ENCODE measurements at places on chromosomes 12 and 14.

GRCh38 chr12:6047249-6048237 lies 76.9 kb downstream of the VWF start:
- peak; percentile 29 for DNase-seq

- no peak for DNase-seq
These were observed 1084.7 kb downstream of the SLC6A15 start for GRCh38 chr12:83827860-83828259.

DNA sequence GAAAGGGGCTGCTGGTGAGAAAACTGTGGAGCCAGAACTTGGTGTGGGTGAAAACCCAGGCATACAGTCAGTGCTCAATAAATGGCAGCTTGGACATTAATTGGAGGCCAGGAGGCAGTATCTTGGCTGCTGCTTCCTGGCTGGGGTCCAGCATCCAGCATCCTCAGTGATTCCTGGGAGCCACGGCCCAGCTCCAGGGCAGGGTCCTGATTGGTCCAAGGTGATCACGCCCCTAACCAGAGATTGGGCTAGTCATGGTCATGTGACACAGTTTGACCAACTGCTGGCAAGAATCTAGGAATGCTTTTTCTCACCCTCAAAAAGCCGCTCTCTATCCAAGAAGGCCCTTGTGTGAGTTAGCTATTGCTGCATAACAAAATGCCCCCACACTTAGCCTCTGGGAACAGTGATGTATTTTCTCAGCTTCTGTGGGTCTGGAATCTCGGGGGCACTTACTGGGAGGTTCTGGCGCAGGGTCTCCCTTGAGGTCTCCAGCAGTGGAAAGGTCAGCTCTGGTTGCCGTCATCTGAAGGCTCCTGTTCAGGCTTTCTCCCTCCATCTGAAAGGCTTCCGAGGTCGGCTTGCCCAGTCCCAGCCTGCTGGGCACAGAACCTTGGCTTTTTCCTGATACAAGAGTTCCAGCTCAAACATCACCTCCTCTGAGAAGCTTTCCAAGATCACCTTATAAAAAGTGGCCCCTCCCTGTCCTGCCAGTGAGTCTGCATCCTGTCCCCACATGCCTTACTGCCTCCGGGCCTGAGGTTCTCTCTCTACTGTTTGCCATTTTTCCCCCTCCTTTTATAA lies 119.2 kb upstream of the NCOR2 start:
- DNase-seq: peak; percentile 34

- peak; percentile 55 for DNase-seq
These were observed 81.6 kb upstream of the RERGL start for GRCh38 chr12:18171571-18171970.

GRCh38 chr14:99141236-99141635 lies 130.8 kb downstream of the BCL11B start:
- no peak for DNase-seq

GRCh38 chr12:65602610-65603295 lies 221.5 kb upstream of the HMGA2 start:
- DNase-seq: peak; percentile 97

DNA sequence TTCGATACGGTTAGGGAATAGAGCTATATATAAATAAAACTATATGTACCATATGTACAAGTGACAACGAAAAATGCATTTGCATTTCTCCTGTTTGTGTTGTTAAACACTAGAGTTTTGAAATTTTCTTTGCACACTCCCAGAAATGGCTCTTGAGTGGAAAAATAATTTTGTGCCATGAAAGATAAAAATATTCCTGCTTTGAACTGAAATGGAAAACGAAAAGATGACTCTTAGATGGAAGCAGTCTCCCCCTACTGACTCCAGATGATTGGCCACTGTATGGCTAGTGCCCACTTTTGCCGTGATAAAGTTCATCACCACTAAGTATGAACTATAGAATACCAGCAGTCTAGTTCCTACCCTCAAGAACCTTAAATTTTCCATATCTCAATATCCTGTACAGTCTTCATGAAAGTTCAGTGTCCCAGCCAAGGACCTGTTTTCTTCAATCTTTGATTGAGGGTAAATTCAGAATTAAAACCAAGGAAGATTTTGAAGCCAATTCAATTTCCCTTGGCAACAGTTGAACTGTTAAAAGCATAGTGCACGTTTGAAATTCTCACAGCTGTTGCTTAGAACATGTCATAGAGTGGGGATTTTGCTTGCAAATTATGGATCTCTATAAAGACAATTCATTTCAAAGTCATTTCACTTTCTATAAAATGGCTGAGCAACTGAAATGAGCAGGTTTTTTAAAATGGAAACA lies 1.6 kb upstream of the PPP2R5E start:
- peak; percentile 63 for DNase-seq

- DNase-seq: peak; percentile 42
These were observed 1.1 kb downstream of the SMIM10L1 start for GRCh38 chr12:11171969-11172675.

- no peak for DNase-seq
These were observed 783.8 kb downstream of the VRK1 start for GRCh38 chr14:97581016-97581415.

DNA sequence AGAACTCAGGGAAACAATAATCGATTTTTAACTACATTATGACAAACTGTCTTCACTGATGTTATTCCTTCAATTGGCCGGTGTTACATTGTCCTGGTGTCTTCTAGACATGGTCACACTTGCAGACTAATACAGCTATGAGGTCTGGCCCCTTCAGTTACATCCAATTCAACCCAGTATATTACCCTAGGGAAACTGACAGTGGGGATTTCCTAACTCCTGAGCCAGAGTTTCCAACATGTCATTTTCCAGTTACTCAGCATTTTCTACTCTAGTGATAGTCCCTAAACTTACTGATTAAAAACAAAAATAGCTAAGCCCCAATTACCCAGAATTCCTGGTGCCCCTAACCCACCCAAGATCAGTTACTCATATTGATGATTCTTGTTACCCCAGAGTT lies 21.1 kb downstream of the IFNG start:
- no peak for DNase-seq

DNA sequence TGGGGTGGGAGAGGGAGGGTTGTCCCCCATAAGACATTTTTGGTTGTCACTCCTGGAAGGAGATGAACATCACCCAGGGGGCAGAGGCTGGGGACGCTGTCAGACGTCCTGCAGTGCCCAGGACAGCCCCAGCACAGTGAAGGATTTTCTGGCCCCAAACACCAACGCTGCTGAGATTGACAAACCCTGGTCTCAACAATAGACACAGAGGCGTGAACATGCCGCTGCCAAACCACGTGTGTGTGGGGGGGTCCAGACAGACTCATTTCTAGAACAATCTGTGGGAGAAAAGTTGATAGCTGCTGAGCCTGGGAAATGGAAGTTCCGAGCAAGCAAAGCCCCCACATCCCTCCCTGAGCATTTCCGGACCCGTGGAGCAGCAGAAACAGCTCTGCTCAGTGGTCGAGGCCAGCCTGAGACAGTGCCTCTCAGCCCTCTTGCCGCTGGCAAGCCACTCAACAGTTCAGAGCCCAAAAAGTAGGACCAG lies 43.8 kb upstream of the CLMN start:
- no peak for DNase-seq

GRCh38 chr14:23051141-23052057 lies 5.9 kb downstream of the CDH24 start:
- no peak for DNase-seq

GRCh38 chr12:122298071-122298748 lies 31.9 kb upstream of the VPS33A start:
- DNase-seq: no peak

GRCh38 chr14:68936476-68936875 lies 42.6 kb downstream of the ACTN1 start:
- no peak for DNase-seq

- peak; percentile 90 for DNase-seq
These were observed 29.2 kb downstream of the ZCCHC8 start for GRCh38 chr12:122471324-122472226.

DNA sequence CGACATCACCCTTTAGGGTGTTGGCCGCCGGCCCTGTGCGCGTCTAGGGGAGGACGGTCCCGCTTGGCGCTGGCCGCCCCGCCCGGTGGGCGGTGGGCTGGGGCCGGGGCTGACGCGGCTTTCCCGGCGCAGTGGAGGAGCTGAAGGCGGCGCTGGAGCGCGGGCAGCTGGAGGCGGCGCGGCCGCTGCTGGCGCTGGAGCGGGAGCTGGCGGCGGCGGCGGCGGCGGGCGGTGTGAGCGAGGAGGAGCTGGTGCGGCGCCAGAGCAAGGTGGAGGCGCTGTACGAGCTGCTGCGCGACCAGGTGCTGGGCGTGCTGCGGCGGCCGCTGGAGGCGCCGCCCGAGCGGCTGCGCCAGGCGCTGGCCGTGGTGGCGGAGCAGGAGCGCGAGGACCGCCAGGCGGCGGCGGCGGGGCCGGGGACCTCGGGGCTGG lies 3.6 kb downstream of the TNFAIP2 start:
- no peak for DNase-seq

GRCh38 chr12:127911291-127911690 lies 355.7 kb upstream of the TMEM132C start:
- no peak for DNase-seq

GRCh38 chr12:107131832-107132616 lies 38.7 kb upstream of the CRY1 start:
- peak; percentile 84 for DNase-seq

DNA sequence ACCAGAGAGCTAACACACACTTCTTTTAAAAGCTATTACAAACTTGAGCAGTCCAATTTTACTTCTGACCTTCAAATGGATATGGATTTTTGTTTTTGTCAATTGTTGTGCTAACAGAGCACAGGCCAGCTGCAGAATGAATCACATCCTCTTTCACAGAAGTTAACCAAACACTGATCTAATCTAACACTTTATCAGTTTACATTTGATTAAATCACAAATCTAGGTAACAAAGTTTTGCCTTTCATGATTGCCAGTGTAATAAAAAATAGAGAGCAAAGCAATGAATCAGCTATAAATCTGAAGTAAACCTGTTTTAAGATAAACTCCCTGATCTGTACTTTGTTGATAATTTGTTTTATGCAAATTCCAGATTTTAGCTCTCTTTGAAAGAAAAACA lies 273.1 kb upstream of the RGS6 start:
- peak; percentile 43 for DNase-seq

- DNase-seq: no peak
These were observed 115.1 kb downstream of the TSHR start for GRCh38 chr14:81070511-81070910.

DNA sequence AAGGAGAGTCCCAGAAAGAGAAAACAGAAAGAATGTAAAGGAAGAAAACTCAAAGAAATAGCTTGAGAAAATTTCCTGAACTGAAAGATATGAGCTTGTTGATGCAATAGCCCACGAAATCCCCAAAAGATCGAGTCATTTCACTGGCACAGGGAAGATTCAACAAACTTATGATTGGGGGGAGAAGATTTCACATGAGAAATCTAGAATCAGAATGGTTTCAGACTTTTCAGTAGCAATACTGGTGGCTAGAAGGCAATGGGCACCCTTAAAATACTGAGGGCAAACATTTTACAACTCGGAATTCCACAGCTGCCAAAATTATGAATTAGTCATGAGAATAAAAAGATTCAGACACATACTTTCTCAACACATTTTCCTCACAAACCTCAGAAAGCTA lies 8.9 kb upstream of the KRT7 start:
- DNase-seq: peak; percentile 78

DNA sequence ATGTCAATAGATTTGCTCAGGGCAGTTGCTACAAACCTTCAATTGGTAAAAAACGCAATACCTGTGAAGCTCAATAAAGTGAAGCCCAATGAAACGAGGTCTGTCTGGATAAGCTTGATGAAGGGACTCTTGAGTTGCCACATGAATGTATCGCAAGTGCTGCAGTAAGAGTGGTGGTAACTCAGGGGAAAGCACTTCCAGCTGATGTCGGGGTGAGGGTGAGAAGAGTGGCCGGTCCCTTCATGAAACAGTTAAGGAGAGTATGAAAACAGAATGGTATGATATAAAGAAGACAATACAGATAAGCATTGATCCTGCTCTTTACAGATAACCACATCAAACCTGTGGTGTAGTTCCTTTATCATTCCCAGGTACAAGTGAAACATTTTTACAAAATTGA lies 83.4 kb upstream of the EVL start:
- no peak for DNase-seq

GRCh38 chr14:64826333-64826732 lies 53.4 kb downstream of the SPTB start:
- no peak for DNase-seq

- no peak for DNase-seq
These were observed 12.1 kb downstream of the INF2 start for GRCh38 chr14:104701383-104702076.

GRCh38 chr12:120640861-120641833 lies 721 bp downstream of the CABP1 start:
- DNase-seq: peak; percentile 36

- DNase-seq: no peak
These were observed 492.4 kb upstream of the TMPO start for GRCh38 chr12:98022961-98023360.

GRCh38 chr12:108254030-108254429 lies 85.1 kb downstream of the CMKLR1 start:
- no peak for DNase-seq

DNA sequence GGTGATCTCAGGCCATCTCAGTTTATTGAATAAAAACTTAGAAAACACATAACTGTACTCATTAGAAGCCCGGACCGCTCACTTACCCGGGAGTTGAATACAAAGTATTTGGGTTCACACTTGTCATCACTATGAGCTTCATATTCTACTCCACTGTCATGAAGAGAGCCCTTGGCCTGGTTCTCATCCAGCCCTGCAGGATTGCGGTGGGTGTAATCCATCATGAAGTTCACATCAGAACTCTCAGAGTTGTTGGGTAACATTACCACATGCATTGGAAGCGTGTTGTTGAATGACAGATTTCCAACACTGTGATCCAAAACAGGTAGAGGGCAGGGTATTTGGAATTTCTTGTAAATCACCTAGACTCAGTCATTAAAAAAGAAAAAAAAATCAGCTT lies 47.4 kb downstream of the SLC38A4 start:
- no peak for DNase-seq

- no peak for DNase-seq
These were observed 60.0 kb downstream of the BBS10 start for GRCh38 chr12:76288218-76288617.
